ENCODE measurements at places on chromosomes 7 and 10. TPM values are rescaled to one million over a fixed set of nuclear protein-coding genes. Genes with fewer than 3 reads are reported as not detected.

Gene COL13A1
- total RNA-seq, result 2.0 TPM

Gene PRTFDC1
- total RNA-seq, result 4.5 TPM

Gene MALRD1
- total RNA-seq, result 7.5 TPM

Gene MBL2
- not detected for total RNA-seq

Gene STAM
- 15.6 TPM for total RNA-seq

Gene SFMBT2
- total RNA-seq, result 7.6 TPM

Gene OPN1SW
- total RNA-seq, result not detected

Gene TMEM196
- total RNA-seq, result not detected

Gene SLC13A1
- total RNA-seq, result 0.11 TPM

DNA sequence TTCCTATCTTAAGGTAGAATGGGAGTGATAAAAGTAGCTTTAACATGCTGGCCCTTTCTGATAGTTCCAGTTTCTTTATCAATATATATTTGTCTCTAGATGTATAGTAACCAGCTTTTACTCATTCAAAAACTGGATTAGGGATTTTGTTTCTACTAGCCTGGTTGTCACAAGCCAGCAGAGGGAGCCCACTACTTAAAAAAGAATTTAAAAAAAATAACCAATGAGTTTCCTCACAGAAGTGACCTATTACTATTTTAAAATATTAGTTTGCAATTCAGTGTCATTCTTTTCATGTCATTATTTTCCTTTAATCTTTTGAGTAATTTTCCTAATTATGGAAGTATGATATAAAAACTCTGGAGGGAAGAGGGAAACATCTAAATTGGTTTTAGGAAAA is 142.1 kb downstream of the PHTF2 start:
- DNase-seq, result no peak

DNA sequence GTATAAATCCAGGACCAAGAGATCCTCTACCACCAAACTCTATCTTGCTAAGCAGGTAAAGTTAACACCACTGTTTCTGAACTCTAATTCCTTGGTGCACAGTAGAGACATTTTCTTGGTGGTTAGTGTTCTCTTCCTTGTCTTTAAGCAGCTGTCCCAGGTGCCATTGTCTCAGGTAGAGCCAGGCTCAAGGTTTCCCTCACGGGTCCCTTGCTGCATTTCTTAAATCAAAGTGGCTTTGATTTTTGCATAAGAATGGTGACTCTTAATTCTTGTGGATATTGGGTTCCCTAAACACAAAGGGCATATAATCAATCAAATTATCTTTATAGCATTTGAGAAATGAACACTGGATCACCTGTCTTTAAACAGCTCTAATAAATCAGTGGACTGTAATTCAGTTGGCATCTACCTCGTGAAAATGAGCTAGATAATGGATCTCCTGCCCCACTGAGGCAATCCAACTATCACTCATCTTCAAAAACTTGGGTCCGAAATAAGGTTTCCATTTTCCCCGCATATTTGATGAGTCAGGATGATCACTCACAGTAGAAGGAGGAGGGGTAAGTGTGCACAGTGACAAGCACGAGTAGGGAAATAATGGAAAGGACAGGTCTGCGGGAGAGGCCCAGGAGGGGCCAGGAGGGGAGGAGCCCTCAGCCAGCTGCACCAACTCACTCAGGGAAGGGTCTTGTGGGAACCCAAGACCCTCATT is 2.4 kb downstream of the ABCC2 start:
- no peak for DNase-seq

DNA sequence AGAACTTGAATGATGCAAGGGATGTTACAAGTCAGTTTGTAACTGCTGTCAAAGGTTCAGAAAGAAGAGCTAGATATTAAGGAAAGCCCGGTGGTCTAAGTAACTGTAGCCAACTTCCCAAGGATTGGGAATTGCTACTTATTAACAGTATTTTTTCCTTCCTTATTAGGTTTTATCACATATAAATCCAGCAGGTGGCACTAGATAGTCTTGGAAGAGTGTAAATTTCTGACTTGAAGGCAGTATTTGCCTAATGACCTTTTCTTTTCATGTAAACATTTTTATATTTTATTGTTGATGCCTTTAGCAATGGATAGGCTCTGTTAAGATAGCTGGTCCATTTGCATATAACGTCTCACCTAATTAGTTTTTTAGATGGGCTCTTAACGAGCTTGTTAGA is 51.2 kb downstream of the ANLN start:
- DNase-seq, result no peak

GRCh38 chr7:100407285-100408180 is 21.0 kb downstream of the ZCWPW1 start:
- DNase-seq, result no peak

- no peak for DNase-seq
These were observed 180.4 kb downstream of the TMEM26 start for GRCh38 chr10:61272781-61273180.

- no peak for DNase-seq
These were observed 54.7 kb downstream of the GALNT17 start for GRCh38 chr7:71186535-71187057.

- DNase-seq, result no peak
These were observed 122.2 kb upstream of the AMPH start for GRCh38 chr7:38753347-38753746.

DNA sequence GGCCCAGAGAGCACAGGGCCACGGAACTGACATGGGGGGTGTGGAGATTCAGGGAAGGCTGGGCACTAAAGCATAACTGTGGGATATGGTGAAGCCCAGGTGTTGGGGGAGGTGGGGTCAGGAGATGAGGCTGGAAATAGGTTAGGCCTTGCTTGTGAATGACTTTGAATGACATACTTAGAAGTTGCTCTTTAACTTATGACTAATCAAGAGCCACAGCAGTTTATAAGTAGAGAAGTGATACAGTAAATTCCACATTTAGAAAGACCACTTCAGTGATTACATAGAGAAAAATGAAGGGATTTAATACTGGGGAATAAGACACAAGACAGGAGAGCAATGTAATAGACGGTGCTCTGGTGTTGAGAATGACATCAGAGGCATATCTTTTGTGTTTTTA is 120.8 kb upstream of the SEC61G start:
- no peak for DNase-seq

GRCh38 chr7:95095966-95096540 is 188.7 kb downstream of the PPP1R9A start:
- DNase-seq, result no peak

DNA sequence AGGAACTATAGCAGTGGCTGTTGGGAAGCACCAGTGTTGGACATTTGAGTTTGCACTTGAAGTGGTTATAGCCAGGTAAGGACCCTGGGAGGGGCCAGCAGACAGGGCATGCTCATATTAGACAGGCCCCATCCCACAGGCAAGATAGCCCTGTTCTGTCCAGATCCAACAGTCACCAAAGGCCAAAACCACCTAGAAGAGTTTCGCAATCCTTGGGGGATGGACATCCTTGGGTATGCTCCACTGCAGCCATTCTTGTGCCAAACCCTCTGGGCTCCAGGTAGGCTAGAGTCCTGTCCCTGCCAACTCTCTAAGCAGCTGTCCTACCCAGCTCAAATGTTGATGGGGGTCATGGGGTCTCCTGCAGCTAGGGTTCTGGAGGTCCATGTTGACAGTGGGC is 76.8 kb downstream of the TMEM26 start:
- DNase-seq, result no peak

GRCh38 chr10:90417029-90417428 is 440.8 kb downstream of the HTR7 start:
- no peak for DNase-seq

GRCh38 chr7:102287111-102287980 is 678 bp downstream of the SH2B2 start:
- no peak for DNase-seq

GRCh38 chr10:102988404-102989314 is 70.6 kb downstream of the CNNM2 start:
- DNase-seq, result no peak

- DNase-seq, result no peak
These were observed 125.1 kb upstream of the NOBOX start for GRCh38 chr7:144528536-144529045.

DNA sequence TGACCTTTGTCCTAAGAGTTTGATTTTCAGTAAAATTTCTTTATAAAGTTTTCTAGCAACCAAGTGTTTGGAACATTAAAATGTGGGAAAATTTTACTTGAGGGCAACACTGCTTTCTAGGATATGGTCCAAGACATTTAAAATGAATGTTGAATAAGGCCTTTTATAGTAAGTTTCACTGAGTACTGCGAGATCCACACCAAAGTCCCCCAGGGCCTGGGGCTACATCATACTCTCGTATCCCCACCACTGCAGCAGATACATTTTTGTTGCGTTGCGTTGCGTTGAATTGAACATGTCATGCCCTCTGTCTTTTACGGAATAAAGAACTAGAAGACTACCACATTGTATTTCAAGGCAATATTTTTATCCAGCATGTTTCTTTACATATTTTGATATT is 44.5 kb downstream of the PRTFDC1 start:
- DNase-seq, result no peak

DNA sequence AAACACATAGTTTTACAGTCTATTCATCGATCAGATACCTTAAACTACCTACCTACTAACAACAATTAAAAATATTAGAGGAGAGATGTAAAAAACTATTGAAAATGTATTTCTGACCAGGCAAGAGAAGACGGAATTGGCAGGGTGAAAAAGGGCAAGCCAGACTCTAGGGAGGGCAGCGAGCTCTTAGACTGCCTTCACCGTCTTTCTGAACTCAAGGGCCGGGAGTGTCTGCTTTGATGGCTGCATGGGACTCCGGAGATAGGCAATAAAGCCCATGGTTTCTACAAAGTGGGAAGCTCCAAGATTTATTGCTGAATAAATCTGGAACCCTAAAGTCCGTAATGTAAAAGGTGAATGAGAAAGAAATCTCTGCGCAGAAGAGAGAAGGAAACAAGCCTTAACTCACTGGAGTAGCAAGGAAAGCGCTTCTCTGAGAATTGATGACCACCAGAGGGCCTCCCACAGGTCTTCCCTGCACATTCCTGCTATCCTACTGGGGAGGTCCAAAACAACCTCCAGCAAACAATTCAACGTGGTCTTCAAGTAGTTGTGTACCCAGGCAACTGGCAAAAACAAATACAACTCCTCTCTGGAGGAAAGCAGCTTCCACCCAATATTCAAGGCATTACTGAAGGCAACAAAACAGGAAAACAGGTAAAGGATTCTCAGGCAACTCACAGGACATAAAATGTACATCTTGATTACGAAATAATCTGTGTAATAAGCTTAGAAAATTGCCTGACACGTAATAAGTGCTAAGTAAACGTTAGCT is 181.3 kb downstream of the SDK1 start:
- no peak for DNase-seq

DNA sequence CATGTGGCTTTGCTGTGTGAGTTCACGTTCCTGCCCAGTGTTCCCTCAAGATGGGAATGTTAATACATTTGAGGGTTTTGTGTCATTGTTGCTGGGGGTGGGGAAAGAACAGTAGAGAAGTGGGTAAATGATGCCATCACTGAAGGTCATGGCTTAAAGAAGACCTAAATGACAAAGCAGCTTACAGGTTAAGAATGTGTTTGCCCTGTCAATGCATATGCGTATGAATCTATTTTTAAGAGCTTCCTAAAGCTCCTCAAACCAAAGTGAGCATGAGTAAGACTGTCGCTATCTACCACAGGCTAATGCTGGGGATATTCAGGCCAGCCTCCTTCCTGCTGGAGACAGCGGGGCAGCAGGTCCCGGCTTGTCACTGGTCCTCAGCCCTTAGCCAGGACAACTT is 162.9 kb downstream of the CREB5 start:
- DNase-seq, result no peak

DNA sequence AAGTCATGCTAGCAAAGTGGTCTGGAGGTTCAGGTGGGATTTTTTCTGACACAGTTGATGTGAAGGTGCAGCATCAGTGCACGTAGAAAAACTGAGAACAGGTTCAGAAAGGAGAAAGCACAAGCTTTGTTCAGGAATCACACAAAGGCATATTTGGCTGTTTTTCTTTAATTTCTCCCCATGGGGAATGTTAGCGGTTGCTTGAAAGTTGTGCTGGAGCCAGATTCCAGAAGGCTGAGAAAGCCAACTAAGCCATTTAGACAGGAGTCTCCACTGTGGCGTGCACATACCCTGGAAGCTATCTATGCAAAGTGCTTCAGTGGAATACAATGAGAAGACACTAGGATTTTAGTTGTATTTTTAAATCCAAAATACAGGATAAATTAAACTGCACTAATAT is 201.4 kb downstream of the PCLO start:
- no peak for DNase-seq

- DNase-seq, result peak; percentile 70
These were observed 174.7 kb upstream of the GRB10 start for GRCh38 chr7:50957431-50957830.
